ENCODE measurements at places on chromosomes 3 and 15.

- no peak for DNase-seq
These were observed 15.7 kb downstream of the STARD5 start for GRCh38 chr15:81308260-81308659.

GRCh38 chr3:182682263-182683241 is 110.8 kb upstream of the ATP11B start:
- peak; percentile 61 for DNase-seq

- peak; percentile 16 for DNase-seq
These were observed 730 bp upstream of the ZNF710 start for GRCh38 chr15:90000186-90001001.

DNA sequence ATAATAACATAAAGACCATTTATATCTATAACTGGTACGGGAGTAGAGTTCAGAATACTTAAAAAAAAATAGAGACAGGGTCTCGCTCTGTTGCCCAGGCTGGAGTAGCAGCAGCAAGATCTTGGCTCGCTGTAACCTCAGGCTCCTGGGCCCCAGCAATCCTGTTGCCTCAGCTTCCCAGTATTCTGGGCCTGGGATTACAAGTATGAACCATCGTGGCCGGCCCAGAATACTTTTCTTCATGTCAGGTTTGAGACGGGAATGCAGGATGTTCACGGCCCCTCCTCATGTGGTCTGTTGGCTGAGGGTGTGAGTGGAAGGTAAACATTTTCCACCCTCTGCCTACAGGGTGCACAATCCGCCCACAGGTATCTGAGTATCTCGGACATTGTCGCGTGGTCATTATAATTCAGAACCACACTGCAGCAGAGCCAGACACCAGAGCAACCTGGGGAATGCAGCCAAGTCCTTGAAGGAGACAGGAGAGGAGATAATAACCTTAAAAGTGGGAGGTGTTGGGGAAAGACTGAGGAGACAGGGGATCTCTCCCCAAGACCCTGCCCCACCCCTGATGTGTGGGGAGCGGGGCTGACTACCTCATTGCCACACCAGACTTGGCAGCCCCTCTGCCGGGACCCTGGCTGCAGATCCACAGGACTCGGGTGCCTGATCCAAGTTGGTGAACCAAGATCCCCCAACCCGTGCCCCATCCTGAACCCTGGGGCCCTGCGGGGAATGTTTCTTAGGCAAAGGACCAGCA is 106.8 kb downstream of the ADCY5 start:
- DNase-seq: no peak

GRCh38 chr3:113079218-113079961 is 88.6 kb downstream of the GTPBP8 start:
- DNase-seq: no peak

GRCh38 chr3:159669766-159670165 is 318.9 kb upstream of the IL12A start:
- no peak for DNase-seq

DNA sequence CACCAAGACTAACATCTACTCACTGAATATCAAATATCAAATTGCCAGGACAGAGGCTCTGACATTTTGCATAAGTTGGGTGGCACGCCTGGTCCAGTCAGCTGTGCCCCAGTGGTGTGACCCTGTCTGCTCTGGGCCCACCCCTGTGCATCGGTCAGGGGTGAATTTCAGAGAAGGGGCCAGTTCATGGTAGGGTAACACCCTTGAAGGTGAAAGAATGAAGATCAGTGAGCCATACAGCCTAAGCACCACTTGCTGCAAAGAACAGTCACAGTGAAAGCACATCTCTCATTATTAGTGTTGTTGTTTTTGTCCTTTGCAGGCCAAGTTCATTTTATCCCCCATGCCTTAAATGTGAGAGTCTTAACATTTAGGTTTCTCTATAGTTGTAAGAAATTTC is 86.8 kb downstream of the MYRIP start:
- DNase-seq: no peak

- no peak for DNase-seq
These were observed 37.9 kb downstream of the ACP3 start for GRCh38 chr3:132354916-132355702.

DNA sequence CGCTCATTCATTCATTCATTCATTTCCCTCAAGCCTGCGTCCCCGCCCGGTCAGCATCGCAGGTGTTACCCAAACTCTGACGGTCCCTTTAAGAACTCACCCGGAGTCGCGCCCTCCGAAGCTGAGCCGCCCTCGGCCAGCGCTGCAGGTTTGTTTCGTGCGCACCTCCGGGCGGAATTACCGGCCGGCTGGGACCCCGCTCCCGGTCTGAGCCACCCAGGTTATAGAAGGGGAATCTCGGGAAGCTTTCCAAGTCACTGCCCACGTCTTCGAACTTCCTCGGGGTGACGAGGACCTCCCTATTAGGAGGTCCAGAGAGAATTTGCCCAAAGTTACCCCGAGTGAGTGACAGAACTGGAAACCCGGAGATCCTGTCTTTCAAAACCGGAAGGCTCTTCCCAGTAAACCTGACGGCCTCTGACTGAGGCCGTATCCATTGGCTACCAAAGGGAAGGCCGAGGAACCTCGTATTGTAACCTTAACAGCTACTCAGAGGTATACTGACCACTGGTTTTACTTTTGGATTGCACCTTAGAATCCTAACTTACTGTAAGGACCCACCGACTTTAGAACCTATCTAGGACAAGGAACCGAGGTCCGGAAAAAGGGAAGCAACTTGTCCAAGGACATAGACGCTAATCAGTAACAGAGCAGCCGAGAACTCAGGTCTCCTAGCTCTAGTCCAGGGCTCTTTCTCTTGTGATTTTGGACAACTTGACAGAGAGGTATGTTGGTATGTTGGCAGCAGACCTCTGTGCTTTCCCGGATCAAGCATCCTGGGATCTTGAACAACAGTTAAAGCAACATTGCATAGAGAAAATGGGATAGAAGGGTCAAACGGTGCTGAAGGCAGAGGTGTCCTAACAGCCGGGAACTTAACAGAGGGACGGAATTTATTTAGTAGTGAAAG is 788 bp upstream of the DLG1 start:
- DNase-seq: peak; percentile 34

DNA sequence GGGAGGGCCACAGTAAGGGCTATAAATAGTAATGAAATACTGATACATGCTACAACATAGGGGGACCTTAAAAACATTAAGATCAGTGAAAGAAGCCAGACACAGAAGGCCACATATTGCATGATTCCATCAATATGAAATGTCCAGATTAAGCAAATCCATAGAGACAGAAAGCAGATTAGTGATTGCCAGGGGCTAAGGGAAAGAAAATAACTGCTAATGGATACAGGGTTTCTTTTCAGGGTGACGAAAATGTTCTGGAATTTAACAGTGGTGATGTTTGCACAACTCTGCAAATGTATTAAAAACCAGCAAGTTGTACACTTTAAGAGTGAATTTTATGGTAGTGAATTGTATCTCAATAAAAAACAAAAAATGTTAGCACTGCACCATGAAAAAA is 37.0 kb downstream of the PIK3R4 start:
- no peak for DNase-seq

- DNase-seq: no peak
These were observed 78.0 kb downstream of the GMPS start for GRCh38 chr3:155948476-155948875.

DNA sequence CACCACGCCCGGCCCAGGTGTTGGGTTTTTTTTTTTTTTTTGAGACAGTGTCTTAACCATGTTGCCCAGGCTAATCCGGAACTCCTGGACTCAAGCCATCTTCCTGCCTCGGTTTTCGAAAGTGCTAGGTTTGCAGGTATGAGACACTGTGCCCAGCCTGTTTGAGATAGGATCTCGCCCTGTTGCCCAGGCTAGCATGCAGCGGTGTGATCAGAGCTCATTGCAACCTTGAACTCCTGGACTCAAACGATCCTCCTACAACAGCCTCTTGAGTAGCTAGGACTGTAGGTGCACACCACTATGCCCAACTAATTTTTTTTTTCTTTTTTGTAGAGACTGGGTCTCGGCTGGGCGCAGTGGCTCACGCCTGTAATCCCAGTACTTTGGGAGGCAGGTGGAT is 20.3 kb upstream of the ITPKA start:
- no peak for DNase-seq

DNA sequence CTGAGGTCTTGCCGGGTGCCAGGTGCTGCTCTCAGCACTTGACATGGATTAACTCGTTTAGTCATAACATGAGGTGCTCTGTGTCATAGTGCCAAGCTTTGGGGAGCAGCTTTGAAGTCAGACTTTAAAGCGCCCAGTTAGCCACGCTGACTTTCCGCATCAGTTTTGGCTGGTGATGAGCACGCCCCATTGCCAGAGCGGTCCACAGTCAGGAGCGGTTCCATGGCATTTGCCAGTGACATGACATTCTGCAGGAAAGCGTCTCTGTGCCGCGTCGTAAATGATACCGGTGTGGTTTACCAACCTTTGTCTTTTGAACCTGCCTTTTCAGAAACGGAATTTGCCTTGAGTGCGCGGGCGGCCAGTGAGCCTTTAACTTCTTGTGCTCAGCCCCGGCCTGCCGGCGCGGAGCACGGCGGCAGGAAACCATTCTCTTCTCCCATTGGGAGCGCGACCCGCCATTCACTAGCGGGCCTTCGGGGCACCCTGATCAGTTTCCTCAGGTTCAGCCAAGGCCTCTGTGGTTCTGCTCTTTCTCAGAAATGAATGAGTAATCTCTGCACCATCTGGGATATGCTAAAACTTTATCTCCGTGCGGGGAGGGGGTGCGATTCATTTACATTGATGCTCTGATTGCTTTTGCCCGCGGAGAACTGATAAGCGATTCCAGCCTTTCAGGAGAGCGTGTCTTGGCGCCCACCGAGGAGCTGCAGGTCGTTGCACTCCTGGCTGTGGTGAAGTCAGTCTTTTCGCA is 1.7 kb upstream of the SLC2A2 start:
- peak; percentile 40 for DNase-seq

DNA sequence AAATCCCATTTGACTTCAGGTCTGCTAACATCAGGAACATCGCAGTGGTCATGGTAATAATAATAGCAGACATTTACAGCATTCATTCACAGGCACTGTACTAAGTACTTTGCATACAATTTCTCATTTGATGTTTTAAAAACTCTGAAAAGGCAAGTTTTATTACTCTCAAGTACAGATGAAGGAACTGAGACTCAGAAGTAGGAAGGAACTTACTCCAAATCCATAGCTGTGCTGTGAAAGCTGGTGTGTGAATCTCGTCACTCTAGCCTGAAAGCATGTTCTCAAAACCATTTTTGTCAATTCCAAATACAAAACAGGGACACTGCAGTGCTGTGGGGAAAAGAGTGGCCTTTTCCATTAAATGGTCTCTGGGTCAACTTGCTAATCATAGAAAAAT is 179.9 kb downstream of the FAM43A start:
- no peak for DNase-seq

- DNase-seq: no peak
These were observed 194.3 kb upstream of the CHRM5 start for GRCh38 chr15:33773969-33774368.

DNA sequence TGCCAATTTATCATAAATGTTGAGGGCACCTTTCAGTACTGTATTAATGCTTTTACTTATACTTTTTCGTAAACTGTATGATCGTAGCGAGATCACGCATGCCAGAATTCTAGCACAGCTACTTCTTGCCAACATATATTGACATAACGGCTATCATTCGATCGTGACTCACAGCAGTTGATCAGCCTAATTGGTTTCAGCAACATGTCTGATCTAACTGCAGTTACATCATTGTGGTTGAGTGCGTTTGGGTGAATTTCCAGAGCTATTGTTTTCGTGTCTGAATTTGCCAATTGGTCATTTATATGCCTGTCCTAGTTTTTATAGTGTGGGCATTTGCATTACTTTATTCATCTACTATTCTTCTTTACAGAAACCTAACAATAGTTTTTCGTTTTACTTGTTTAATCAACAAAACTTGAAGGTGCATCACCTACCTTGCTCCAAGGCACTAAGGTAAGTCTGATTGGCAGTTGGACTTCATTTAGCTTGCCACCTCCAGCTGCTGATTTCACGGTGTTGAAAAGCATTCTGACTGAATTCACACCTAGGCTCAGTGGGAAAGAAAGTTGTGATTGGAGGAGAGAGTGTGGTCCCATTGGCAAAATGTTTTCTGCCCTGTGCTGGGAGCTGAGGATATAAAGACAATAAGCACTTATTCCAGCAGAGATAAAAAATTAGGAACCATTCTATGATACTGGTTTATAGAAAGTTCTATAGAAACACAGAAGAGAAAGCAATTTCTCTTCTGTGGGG is 120.9 kb upstream of the RGMA start:
- no peak for DNase-seq

- DNase-seq: no peak
These were observed 48.3 kb upstream of the THSD4 start for GRCh38 chr15:71066983-71067382.

DNA sequence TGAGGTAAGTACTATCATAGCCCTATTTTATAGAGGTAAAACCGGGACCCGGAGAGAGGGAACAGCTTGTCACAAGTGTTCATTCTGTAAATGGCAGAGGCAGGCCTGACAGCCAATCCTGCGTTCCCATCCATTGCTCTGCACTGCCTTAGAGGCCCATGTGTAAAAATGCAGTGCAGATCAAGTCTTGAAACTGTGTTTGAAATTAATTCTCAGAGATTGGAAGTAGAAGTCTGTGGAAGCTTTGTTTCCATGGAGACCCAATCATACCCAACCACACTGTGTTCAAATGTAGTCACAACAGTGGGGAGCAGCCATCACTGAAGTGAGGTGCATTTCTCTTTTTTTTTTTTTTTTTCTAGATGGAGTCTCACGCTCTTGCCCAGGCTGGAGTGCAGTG is 13.1 kb upstream of the DNASE1L3 start:
- no peak for DNase-seq

DNA sequence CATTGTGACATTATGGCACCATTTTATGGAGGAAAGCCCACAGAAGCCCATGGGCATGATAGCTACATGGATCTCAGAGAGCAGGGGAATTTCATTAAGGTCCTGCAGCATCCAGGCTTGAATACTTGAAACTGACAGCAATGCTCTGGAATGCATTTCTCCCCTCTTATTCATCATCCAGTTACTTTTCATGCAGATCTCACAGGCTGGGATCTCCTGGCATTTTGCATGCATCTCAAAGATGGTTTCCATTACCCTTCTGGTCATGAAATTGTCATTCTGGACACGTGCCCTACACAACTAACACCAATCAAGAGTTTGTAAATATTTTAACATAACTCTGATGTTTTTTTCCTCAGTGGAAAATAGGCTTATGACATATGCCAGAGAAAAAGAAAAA is 32.4 kb downstream of the VGLL3 start:
- no peak for DNase-seq

DNA sequence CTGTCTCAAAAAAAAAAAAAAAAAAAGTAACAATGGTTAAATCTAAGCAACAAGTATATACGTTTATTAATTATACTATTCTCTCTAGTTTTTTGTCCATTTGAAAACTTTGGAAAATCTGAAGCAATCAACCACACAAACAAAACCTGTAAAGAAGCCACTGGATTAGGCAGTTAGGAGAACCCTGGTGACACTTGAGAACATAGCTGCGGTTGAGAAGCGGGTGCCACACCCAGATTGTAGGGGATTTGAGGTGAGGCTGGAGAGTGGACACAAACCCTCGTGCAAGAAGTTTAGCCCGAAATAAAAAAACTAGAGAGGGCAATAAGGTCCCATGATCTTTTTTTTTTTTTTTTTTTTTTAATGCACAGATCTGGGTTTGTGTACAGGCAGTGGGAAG is 25.9 kb upstream of the ZBTB38 start:
- no peak for DNase-seq

Measured in activated naive CD4-positive, alpha-beta T cell treated with anti-CD3 and anti-CD28 coated beads, Interleukin-2, amount 50 U/mL, for 16 hours (primary cell).